ENCODE measurements at places on chromosomes 11 and 22.
A peak's percentile ranks its signal among the peaks of the same experiment; 100 is the strongest.

DNA sequence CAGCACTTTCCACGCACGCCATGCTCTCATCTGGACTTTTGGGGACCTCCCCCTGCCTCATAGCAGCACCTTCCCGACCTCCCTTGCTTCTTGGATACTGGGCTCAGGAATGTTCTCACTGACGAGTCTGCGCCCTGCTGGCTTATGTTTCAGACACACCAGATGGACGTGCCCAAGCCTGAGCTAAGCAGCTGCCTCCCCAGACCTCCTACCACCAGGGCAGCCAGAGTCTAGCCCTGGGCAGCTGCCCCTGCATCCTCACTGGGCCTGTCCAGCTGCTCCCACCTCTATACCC is 13.2 kb upstream of the RGL4 start:
- no peak for DNase-seq

- DNase-seq: no peak
Measured at GRCh38 chr11:34331736-34332135, 26.1 kb downstream of the ABTB2 start.

GRCh38 chr11:129225190-129225589 is 33.1 kb upstream of the ARHGAP32 start:
- no peak for DNase-seq

DNA sequence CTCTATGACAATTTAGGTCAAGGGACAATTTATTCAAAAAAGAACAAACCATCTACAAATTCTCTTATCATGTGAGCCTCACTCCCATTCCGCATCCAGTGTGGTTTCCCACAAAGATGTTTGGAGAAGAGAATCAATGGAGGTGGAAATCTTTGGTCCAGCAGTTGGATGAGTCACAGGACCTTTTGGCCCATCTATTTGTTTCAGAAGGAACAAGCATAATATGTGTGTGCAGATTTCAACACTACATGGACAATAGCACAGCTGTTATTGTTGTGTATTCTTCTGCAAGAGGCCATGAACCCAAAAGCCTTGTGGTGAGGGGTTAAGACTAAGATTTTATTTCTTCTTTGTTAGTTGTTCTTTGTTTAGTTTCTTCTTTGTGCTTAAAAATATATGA is 61.6 kb downstream of the OR10A6 start:
- peak; percentile 13 for DNase-seq

GRCh38 chr11:2870969-2871680 is 14.4 kb downstream of the CDKN1C start:
- no peak for DNase-seq

- no peak for DNase-seq
Measured at GRCh38 chr11:91906871-91907624, 317.6 kb upstream of the FAT3 start.

- no peak for DNase-seq
Measured at GRCh38 chr22:28891156-28891733, 7.9 kb downstream of the ZNRF3 start.

- no peak for DNase-seq
Measured at GRCh38 chr22:43308060-43308830, 34.9 kb downstream of the SCUBE1 start.
